ENCODE measurements at places on chromosomes 1 and 21. TPM values are rescaled to one million over a fixed set of nuclear protein-coding genes. Genes with fewer than 3 reads are reported as not detected.

SLC1A7 gene
- not detected for total RNA-seq

SELL gene
- total RNA-seq: 39.0 TPM

RPTN gene
- not detected for total RNA-seq

NECTIN4 gene
- not detected for total RNA-seq

LCE2C gene
- not detected for total RNA-seq

NOS1AP gene
- 0.13 TPM for total RNA-seq

HEYL gene
- total RNA-seq: 0.08 TPM

EFHD2 gene
- 66.8 TPM for total RNA-seq

All from activated CD8-positive, alpha-beta memory T cell treated with anti-CD3 and anti-CD28 coated beads for 36 hours (primary cell).